ENCODE measurements at places on chromosomes 5 and 9.

- no peak for DNase-seq
These were observed 97.2 kb downstream of the ROR2 start for GRCh38 chr9:91852801-91853347.

DNA sequence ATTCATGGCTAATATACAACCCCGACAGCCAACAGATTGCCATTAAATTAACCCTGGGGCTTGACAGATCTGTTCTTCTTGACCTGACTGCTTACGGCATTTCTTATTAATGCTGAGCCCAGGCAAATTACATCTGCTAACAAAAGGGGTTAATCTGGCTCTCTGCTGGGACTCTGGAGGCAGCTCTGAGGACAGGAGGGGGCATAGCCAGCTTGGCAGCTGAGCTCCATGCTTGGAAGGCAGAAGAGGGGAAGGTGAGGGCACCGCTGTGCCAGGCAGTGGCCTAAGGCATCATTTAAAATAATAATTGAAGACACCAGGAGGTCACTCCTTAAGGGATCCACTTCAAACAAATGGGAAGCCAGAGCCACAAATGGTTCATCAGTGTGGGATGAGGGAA is 126.0 kb upstream of the GPR151 start:
- DNase-seq, result no peak

DNA sequence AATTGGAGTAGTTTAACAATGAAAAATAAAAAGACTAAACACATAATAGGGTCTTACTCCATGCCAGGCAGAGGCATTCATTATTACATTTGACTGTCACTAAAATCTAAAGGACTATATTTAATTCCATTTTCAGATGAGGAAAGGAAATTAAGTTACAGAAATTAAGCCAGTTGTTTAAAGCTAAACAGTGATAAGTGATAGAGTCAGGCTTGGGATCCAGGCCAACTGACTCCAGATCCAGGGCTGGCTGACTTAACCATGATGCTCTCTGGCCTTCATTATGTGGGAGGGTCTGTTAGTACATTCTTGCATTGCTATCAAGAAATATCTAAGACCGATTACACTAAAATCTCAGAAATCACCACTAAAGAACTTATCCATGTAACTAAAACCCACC is 107.2 kb downstream of the ARHGEF28 start:
- DNase-seq, result no peak

DNA sequence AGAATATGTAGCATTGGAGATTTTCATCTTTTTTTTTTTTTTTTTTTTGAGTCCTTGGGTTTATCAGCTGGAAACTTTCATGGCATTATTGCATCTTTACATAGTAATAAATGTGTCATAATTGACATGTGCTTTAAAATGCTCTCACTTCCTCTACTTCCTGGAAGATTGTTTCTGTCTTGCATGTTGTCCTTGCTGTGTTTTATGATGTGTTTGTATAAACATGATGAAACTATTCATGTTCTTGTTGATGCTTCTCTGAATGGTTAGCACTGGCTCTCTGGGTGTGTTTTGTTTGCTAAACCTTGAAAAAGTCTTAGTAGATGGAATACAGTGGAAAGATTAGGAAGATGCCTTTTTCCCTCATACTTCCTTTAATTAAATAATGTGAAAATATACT is 87.9 kb downstream of the IQGAP2 start:
- DNase-seq, result no peak

DNA sequence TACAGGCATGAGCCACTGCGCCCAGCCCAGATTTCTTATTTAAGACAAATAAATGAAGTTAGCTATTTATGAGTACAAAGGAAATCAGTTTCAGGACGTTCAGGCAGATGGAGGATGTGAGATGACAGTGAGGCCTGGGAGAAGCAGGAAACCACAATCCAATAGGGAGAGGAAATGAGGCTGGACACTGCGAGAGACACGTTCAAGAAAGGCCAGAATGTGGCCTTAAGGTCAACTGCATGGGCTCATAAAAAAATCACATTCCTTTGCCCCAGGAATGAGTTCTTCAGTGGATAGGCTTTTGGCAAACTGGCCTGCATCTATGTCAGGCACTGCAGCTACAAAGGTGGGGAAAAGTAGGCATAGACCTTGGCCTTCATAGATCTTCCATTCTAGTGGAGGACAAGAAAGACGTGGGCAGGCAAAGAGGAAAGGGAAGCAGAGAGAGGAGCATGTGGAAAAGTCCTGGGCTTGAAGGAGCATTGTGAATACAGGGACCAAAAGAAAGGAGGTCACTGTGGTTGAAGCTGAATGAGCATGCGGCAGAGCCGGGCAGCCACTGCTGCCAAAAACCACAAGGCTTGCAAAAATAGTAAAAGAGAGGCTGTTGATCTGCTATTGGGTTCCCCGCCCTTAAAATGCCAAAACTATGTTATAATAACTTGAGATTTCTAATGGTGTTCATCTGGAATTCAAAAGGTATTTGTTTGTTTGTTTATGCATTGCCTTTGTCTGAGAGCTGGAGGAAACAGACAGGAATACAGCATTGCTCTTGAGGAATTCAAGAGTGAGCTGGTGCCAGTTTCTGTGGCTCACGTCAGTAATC is 133.0 kb downstream of the GNA14 start:
- no peak for DNase-seq

GRCh38 chr9:135969064-135969683 is 8.0 kb upstream of the UBAC1 start:
- no peak for DNase-seq

DNA sequence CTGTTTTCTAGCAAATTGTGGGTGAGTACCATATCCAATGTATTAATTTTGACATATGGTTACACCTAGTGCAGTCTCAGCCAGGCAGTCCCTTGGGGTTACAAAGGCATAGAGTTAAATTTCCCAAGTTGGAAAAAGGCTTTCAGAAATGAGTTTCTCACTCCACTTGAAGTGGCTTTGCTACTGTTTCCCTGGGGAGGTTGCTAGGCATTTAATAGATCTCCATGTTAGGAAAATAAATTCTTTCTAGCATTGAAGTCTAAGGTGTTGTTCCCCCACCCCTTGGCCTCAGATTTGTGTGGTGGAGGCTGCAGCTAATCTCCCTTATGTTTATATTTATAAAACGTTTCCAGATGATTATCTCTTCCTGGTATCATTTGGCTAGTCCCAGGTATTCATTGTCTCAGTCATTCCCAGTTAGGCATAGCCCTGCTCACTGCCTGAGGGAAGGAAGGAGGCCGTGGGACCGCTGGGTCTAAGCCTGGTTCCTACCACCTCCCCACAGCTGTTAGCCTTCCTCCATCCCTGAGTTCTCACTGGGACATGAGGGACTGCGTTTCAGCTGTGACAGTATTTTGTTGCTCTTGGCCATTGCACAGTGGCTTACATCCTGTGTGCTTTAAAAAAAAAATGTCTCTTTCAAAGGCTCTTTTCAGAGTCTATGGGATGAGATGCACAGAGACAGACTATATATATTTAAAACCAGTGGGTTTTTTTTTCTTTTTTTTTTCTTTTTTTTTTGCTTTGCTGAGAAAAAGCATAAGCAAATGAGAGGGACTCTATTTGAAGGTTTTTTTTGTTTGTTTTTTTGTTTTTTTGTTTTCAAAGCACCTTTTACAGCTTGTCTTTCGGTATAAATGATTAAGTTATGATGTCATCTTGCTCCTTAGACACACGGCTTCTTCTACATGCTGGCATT is 121.5 kb downstream of the MAST4 start:
- DNase-seq, result no peak
